Neural crest cell (in vitro differentiated cells): ENCODE measurements at places on chromosomes 5 and 9. TPM values are rescaled to one million over a fixed set of nuclear protein-coding genes. Genes with fewer than 3 reads are reported as not detected.

DNA sequence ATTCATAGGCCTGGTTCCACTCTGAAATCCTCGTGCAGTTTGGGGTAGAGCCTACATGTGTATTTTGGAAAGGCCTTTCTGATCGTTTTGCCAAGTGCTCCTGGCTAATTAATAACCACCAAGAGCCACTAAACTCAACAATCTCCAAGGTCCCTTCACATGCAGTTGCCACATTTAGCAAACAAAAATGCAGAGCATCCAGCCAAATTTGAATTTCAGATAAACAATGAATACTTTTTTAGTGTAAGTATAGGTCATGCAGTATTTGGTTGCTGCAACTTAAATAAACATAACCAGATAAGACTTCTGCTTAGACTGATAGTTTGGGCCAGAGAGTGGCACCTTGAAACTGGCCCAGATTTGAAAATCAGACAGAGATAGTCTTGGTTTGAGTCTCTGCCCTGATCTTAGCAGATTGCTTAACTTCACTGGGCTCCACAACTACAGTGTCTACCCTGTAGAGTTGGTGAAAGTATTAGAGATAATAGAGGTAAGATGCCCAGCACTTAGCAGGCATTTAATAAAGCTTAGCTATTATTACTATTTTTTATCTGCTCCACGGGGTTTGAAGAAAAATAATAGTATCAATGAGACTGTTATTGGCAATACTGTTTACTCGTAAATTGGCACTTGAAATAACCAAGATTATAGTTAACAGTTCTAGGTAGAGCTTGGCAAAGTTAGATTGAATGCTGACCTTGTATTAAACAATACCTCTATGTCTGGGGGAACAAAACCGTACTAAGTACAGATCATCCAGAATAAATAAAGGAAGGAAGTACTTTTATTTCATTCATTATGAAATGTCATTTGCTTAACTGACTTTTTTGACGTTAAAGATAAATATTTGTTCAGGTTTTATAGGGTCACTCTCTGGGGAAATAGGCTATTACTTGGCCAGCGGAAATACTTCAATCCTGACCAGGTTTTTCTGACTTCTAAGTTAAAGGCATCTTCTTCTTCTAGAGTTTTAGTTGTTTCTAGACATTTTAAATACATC, 274.8 kb downstream of the DOCK8 start:
- no peak for DNase-seq

GRCh38 chr5:59174248-59174844, 591.5 kb downstream of the RAB3C start:
- no peak for DNase-seq

- no peak for DNase-seq
These were observed 2.1 kb downstream of the RPL7A start for GRCh38 chr9:133349965-133350616.

Gene INIP
- 37.7 and 43.6 TPM in 2 replicates for total RNA-seq

Gene SPATA31C1
- 1.4 and 1.9 TPM in 2 replicates for total RNA-seq

Gene BARHL1
- not detected in 2 replicates for total RNA-seq
